Stimulated activated CD4-positive, alpha-beta T cell treated with anti-CD3 and anti-CD28 coated beads, Interleukin-1b, Interleukin-23, amount 100 ng/mL, for 1 hour (primary cell): ENCODE measurements at places on chromosomes 11 and 22.

DNA sequence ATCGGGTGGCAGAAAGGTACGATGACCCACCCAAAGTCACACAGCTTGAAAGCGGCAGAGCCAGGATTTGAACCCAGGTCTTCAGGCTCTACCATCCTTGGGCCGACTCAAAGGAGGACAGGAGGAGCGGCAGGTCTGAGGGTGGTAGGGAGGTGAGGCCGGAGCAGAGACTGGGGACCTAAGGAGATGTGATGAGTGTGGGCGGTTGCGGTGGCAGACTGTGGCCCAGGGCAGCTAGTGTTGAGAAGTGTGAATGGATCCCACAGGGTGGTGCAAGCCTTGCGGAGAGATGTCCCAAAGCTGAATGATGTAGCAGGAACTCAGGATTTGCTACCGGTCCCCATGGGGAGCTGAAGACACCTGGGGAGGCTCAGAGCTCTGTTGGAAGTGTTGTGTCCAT is 180.2 kb downstream of the MYO18B start:
- DNase-seq = no peak

- no peak for DNase-seq
Observed at GRCh38 chr11:114914231-114915005, 236.1 kb downstream of the NXPE2 start.

GRCh38 chr11:9030601-9031000 is 26.8 kb upstream of the NRIP3 start:
- DNase-seq = no peak

DNA sequence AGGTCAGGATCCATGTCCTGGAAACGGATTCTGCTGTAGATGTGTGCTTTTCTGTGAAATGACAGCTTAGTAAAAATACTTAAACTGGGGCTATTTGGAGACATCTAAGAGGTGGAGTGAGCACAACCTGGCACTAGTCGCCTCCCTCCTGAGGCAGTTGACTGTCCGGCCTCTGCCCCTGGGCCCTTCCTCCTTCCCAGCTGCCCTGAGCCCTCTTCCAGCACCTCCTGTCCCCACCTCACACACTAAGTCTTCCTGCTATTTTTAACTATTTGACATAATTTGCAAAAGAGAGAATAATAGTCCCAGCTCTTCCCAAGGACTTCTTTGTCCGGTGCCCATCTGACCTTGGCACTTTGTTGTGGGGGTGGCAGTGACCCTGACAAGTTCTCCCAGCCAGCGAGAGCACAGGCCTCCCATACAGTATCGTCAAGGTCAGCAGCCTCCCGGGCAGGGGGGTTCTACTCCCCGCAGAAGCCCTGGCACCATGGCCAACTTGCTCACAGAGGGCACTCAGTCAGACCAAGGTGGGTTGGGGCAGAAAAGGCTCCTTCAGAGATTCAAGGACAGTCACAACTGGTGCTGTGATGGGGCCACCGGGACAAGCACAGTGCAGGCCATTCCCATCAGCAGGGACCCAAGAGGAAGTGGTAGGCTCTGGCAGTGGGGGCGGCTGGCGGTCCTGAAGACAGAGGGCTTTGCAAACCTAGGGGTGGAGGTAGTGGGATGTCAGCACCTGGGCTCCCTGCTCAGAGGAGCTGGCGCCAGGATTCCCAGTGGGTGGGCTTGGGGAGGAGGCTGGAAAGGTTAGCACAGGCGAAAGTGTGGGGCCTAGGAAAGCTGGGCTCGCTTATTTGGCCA is 5.5 kb upstream of the NEAT1 start:
- no peak for DNase-seq

DNA sequence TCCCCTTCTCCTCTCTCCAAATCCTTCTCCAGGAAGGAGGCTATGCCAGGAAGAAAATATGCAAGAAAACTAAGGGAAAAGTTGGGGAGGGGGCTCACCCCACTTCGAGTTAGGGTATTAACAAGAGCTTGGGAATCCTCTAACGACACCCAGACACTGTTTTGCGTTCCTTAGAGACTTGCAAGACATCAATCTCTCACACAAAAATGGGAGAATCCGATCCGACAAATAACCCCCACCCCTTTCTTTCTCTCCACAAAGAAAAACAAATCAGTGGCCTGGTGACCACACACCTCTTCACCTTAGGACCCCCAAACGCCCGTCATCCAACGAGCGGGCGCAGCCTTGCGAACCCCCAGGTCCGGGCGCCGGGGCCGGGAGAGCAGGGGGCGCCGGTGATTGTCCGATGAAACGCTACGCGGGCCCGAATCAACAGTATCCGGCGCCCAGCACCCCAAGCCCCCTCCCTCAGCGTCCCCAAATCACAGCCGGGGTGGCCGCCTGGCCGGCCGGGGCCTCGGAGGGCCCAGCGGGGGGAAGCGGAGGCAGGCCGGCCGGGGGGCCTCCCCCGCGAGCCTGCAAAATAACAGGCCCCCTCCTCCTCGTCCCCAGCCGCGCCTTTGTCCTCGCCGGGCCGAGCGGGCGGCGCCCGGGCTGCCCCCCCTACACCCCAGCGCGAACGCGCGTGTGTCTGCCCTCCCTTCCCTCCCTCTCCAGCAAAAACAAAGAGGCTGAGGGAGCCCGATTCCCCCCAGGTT is 690 bp downstream of the CSNK1E start:
- DNase-seq = no peak

- DNase-seq = no peak
Observed at GRCh38 chr11:112310419-112310818, 49.8 kb upstream of the PLET1 start.

- no peak for DNase-seq
Observed at GRCh38 chr11:833114-833791, 501 bp downstream of the CD151 start.

GRCh38 chr11:47333526-47333845 is 19.0 kb downstream of the MYBPC3 start:
- DNase-seq = no peak

GRCh38 chr11:68927280-68928135 is 23.8 kb downstream of the IGHMBP2 start:
- DNase-seq = no peak

DNA sequence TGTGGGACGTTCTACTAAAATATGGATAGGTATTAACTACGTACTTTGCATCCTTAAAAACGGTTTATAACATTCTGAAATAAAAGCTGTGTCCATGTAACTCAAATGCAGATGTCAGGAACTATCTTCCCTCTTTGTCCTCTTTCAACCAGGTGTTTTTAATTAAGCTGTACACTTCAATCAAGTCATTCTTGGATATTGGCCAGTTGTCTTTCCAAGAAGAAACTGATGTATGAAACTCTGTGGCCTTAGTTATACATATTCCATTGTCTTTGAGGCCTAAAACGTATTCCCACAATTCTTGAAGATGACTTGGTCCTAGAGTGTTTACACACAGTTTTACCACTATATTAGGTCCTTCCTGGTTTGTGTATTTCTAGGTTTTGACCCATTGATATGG is 249.0 kb upstream of the CNTN5 start:
- no peak for DNase-seq

DNA sequence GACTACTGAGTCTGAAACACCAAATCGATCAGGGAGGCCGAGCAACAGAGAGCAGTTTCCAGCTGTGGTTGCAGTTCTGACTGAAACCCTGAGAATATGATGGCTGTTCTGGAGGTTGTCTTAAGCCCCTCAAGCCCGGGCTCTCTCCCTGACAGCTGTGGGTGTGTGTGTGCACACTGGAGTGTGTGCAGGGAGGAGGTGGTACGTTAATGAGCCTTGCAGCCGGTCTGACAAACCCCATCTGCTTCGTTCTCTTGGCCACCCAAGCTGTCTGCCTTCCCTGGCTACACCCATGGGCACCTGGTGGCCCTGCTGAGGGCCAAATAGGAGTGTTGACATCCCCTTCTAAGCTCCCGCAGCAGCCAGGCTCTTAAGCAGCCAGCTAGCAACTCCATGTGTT is 189.8 kb downstream of the KIRREL3 start:
- no peak for DNase-seq

DNA sequence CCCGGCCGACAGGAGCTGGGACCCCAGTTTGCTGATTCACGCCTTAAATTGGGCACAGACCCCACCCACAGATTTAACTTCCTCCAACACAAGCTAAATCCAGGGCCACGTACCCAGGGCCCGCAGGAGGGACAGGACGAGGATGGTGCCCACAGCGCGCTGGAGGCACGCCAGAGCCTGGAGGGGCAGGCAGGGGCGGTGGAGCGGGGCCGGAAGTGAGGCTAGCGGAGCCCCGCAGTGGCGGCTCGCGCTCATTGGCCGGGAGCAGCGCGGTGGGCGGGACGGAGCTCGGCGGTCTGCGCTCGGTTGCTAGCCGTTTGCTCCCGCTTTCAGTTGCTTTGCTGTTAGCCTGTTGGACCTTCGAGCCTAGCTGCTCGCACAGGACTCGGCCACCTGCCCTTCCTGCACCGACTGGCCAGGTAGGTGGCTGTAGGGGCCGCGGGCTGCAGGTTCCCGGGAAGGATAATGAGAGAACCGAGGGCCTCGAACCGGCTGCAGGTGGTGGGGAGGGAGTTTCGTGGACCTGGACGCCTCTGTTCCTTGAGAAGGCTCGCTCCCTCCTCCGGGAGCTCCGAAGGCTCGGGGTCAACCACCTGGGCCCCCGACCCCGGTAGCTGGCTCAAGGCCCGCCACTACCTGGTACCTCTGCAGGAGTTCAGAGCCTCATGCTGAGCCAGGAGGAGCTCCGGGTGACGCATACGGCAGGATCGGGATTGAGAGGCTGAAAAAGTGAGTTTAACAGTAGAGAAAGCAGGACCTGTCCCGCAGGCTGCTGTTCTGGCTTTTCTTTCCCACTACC is at the start of gene CCDC134:
Gene CCDC134 (plus strand): TSS at position 332 of the 799 bp plus-strand sequence. CDS start 8,212 bp downstream, outside the sequence.
- peak; percentile 74 for DNase-seq

DNA sequence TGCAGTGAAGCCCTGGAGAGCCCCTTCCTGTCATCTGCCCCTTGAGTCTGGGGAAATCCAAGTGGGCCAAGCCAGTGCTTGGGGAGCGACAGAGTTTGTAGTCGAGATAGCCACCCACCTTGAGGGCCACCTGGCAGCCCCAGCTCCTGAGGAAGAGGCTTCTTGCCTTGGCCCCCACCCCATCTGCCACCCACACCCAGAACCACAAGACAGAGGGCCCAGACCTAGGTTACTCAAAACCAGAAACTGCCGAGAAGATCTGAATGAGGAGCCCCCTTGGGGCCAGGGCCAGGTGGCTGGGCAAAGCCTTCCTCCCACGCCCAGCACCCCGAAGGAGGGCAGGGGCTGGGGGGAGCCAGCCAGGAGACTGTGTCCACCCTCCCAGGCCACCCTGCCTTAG is 18.8 kb upstream of the PRR5 start:
- no peak for DNase-seq

- no peak for DNase-seq
Observed at GRCh38 chr11:17412488-17413180, 24.2 kb upstream of the KCNJ11 start.

DNA sequence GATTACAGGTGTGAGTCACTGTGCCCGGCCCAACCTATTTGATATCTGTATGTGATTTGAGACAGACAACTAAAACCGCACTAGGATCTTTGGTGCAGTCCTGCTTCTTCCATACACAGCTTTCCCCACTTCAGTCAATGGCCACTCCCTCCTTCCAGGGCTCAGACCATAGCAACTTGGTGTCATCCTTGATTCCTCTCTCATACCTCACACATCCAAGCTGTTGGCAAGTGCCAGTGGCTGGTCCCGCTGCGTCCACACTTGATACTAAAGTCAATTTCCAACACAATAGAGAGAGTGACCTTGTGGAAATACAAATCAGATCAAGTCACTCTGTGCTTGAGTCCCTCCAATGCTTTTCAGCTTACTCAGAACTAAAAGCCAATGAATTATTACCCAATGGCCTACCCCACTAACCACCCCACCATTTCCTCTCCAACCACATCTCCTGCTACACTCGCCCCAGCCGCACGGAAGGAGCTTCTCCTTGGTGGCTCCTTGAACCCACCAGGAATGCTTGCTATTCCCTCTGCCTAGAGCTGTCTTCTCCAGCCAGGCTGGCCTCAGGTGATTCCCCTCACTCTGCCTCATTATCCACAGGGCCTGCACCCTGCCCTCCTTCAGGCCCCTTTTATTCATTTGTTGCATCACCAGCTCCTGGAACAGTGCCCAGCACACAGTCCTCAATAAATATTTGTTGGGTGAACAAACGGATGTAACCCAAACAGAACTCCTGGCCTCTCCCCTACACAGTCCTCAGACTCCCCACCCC is 12.9 kb downstream of the ABTB2 start:
- no peak for DNase-seq

DNA sequence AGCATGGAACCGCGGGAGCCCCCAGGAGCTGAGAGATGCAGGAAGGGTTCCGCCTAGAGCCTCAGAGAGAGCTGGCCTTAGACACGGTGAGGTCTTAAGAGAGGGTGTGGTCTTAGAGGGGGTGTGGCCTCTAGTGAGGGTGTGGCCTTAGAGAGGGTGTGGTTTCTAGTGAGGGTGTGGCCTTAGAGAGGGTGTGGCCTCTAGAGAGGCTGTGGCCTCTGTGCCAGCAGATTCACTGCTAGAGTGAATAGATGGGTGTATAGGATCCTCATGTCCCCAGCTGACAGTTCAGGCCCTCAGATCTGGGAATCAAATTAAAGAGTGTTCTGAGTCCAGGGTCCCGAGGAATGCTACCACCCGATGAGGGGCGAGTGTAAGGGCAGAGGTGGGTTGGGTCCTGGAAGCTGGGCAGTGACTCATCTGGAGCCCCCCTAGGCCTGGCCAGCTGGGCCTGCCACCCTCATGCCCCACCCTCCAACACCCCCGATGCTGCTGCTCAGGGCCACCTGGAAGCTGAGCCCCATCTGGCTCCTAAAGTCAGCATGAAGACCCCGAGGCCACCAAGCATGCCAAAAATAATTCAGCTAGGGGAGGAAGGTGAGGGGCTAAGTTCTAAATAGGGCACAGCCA is 49.5 kb downstream of the IGF2 start:
- DNase-seq = no peak

DNA sequence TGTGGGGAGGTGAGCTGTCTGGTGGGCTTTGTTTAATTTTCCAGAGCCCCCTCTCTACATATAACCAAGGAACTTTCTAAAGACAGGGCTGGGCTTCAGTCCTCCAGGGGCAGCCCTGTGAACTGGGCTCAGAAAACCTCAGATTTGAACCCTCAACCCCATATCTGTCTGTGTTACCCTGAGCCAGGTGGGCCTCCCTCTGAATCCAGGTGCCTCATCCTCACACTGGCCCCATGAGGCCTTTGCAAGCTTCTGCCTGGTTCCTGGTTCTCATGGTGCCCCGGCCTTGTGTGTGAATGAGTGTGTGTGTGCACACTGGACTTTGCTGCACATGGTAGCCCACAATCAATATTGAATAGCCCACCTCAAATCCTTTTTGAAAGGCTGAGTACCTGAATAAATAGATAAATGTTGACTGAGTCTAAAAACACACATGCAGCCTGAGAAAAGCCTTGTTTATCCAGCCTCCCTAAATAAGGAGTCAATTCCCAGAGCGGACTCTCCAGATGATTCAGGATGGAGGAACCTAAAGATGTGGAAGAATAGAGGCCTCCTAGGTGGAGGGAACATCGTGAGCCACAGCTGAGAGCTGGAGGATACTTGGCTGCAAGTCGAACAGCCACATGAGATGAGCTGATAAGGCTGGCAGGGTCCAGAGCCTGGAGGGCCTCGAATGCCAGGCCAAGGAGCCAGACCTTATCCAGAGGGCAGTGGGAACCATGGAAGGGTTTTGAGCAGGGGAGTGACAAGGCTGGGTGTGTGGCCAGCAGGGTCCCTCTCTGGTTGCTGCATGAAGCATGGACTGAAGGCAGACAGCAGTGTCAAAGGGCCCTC is 28.1 kb upstream of the P2RY2 start:
- no peak for DNase-seq
